ENCODE measurements at places on chromosomes 13 and 19.

DNA sequence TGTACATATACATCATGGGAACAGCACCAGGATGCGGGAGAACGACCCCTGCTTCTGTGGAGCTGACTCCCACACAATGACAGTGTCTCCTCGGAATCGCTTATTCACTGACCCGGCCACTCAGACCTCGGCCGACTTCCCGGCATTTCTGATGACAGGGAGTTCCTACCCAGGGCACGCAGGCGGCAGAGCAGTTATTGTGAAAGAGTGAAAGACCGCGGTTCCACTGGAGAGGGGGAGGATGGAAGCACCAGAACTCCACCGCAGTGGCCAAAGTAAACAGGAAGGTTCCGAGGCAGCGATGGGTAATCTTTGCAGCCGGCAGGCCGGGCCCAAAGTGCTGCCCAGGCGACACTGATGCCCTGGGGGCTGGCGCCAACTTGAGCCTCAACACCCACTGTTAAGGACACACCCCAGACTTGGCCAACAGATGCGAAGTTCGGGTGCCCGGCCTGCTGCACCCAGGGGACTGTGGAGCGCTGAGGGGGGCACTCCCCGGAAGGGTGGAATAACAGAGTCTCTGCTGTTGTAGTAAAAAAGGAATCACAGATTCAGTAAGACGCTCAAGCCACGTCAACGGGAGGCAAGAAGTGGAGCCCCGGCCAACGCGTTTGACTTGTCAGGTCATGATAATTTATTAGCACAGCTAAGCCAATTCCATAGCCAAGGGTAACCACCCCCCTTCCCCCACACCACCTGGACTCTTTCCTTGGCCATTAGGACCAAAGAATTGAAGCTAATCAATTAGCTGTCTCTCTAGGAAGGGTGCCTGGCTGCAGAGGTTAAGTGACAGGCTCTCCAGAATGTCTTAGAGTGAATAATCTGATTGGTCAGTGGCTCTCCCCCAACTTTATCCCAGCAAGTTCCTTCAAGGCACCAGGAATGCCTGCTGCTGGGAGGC, 5.8 kb downstream of the MLLT1 start:
- DNase-seq = no peak

DNA sequence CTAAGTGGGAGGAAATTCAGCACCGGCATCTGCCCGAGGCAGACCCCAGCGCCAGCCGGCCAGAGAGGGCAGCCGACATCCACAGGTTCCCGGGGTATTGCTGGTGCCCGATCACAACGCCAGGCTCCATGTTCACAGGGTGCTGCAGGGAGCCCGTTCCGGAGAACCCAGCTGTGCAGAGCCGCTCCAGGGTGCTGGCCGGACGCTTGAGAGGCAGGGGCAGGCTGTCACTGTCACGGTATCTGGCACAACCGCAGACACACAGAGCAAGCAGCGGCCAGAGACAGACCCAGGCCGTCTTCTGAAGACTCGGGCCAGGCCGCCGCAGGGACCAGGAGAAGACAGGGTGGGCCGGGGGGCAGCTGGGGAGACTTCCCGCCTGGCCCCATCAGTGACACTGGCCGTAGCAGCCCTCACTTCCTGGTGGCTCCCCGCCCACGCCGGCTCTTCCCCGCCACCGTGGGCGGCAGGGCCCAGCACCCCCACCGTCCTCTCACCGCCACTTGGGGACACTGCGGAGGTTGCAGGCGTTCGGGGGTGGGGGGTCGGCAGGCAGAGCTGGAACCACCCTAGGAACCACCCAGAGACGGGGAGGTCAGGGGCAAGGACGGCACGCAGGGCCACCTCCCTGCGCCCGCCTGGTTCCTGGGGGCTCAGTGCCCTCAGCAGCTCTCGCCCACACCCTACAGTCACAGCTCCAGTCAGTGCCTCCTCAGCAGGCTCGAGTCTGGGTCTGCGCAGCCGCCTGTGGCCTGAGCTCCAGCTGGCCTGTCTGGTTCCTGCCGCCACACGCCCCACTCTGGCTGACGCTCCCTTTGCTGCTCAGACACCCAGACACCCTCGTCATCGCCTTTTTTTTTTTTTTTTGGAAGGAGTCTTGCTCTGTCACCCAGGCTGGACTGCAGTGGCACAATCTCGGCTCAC, 3.8 kb downstream of the RNF126 start:
- DNase-seq = no peak

- no peak for DNase-seq
These were observed 37.3 kb downstream of the NFIC start for GRCh38 chr19:3403489-3404323.

GRCh38 chr19:5973867-5974635, 3.9 kb downstream of the RANBP3 start:
- DNase-seq = no peak

DNA sequence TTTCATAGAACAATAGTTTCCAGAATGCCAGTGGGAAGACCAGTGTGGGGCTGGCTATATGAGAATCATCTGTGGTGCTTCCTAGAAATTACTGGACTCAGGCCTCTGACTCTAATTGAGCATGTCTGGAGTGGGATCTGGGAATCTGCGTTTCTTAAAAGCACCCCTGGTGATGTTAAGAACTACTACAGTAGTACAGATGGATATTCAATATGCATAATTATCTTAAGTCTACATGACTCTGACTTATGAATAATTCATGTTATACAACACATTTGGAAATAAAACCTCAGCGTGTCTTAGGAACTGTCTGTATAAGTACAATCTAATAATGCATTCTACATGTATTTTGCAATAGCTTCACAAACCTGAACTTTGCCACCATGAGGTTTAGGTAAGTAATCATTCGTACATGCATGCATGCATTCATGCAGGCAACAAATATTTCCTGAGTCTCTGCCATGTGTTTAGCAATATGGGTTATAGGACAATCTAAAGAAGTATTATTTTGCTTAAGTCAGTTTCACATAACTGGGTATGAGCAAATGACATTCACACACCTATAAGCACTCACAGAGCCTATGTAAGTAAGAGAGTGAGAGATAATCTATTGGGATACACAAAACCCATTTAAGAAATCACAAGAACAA, 62.0 kb downstream of the EPSTI1 start:
- DNase-seq = no peak

DNA sequence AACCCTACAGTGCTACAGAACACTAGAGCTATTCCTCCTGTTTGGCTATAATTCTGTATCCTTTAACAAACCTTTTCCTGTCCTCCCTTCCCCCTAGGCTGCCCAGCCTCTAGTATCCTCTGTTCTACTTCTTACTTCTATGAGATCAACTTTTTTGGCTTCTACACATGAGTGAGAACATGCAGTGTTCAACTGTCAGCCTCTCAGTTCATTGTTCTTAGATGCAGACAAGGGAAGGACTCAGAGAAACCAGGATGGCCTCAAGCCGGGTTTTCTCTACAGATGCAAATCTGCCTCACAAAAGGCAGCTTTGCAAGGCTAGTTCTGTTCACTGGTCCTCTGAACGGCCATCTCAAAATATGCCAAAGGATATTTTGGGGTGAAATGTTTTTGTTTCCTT, 18.4 kb downstream of the AMER2 start:
- no peak for DNase-seq

- no peak for DNase-seq
These were observed 13.6 kb downstream of the C19orf25 start for GRCh38 chr19:1465191-1466016.

GRCh38 chr13:28583651-28584091, 75.3 kb upstream of the POMP start:
- DNase-seq = no peak

GRCh38 chr19:28899703-28900102, 313.2 kb downstream of the UQCRFS1 start:
- DNase-seq = no peak

- DNase-seq = no peak
These were observed 505 bp upstream of the SHKBP1 start for GRCh38 chr19:40576151-40576584.

GRCh38 chr19:16370641-16371391, 46.2 kb downstream of the KLF2 start:
- no peak for DNase-seq

GRCh38 chr19:31226151-31226935, 122.9 kb downstream of the TSHZ3 start:
- no peak for DNase-seq

DNA sequence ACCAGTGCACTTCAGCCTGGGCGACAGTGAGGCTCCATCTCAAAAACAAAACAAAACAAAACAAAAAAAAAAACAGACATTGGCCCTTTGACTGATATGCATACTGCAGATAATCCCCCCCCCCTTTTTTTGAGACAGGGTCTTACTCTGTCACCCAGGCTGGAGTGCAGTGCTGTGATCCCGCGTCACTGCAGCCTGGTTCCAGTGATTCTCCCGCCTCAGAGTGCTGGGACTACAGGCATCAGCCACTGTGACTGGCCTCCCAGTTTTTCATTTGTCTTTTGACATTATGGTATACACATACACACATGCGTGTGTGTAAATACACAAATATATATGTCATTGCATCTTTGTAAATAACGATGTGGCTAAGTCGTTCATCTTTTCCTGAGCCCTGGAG, 61.8 kb downstream of the ATP11A start:
- no peak for DNase-seq

DNA sequence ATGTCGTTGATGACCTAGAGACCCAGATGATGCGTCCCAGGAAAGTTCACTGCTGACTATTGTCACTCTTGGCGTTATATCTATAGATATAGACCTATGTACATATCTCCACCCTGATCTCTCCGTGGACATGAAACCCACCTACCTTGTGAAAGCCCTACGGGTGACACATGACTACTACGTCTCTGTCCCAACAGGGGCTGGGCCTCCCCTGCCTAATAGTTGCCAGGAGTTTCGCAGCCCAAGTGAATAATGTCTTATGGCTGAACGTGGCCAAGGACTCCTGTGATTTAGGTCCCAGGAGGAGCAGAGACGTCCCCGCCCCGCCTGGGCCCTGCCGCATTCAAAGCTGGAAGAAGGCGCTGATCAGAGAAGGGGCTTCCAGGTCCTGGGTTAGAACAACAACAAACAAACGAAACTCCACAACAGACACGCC, 4.9 kb upstream of the POU4F1 start:
- DNase-seq = no peak

DNA sequence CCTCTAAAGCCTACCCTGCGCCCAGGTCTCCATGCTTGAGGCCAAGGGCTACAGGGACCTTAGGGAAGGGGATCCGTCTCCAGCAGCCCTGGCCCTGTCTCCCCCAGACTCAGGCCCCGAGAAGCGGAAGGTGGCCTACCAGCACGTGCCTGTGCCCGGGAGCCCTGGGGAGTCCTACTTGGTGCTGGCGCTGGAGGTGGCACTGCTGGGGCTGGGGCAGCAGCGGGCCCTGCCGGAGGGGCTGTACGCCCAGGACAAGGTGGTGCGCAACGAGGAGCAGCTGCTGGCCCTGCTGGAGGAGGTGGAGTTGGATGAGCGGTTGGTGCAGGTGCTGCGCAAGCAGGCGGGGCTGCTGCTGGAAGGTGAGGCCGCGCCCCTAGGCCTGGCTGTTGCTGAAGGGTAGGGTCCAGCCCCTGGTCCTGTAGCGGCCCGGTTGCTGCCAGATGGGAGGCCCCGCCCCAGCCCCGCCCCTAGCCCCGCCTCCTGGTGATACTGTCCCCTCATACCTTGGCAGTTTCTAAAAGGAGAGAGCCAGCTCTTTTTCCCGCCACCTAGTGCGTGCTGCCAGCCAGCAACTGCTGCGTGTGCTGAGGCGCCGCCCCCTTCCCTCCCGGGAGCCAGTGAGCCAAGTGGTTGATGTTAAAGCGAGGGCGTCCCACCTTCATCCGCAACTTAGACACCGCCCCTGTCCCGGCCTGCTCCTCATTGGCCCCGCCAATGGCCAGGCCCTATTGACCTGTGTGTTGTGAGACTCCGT, 22.6 kb downstream of the ZSWIM4 start:
- DNase-seq = no peak

- DNase-seq = no peak
These were observed 44.1 kb upstream of the C13orf46 start for GRCh38 chr13:114017966-114018365.

DNA sequence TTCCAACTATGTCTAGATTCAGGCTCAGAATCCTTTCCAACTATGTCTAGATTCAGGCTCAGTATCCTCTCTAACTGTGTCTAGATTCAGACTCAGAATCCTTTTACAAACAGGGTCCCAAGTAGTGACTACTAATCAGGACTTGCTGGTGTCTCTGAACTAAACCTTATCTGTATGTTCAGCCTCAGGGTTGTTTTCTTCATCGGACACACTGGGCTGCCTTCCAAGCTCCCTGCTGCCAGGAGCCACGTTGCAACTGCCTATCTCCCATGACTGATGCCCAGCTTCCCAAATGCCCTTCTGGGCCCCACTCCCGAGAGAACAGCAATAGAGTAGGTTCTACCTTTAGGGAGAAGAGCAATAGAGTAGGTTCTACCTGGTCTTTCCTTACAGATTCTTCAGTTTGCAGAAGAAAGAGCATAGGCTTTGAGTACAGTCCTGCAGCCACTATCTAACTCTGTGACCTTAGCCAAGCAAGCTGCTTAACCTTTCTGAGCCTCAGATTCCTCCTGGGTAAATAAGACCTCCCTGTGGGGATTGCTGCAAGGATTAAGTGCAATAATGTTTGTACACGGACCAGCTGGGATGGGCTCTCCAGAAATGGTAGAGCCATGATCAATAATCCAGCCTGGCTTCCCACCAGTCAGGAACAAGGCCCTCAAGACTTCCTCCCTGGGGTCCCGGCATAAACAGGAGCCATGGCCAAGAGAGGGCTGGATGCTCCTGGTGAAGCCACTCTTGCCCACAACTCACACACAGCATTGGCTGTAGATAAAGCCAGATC, 61.5 kb downstream of the ZIC5 start:
- no peak for DNase-seq

- DNase-seq = no peak
These were observed 116.7 kb downstream of the COL4A2 start for GRCh38 chr13:110423689-110424302.

- no peak for DNase-seq
These were observed 8.7 kb upstream of the ATP12A start for GRCh38 chr13:24671386-24672113.

DNA sequence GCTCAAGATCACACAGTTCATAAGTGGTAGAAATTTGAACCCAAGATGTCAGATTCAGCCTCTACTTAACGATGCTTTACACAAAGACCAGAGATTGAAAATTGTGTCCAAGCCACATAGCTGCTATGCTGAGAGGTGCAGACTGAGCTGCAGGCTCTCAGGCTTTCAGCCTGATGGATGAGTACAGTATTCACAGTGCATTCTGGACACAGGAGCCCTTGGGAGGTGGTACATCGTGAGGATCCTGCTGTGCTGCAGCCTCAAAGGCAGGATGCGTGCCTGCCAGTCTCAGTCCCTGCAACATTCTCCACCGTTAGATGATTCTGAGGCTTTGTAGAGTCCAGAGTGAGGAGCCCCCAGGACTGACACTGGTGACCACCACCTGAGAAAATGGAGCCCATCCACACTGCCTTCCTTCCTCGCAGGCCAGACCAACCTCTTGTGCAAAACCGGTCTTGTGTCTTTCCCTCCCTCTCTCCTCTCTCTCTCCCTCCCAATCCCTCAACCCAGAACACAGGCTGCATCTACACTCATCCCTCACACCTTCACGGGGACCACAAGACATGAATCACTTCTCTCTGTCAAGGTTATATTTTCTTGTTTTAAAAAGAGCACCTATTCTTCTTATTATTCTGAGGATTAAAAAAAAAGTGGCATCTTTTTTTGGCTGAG, 203.4 kb upstream of the ZNF507 start:
- DNase-seq = no peak

Data from stimulated activated CD4-positive, alpha-beta T cell treated with anti-CD3 and anti-CD28 coated beads, Interleukin-2, amount 100 ng/mL, for 4 hours (primary cell).